Breast epithelium (tissue), 4 donors: ENCODE measurements at places on chromosomes 11 and 22. TPM values are rescaled to one million over a fixed set of nuclear protein-coding genes. Genes with fewer than 3 reads are reported as not detected.

Gene TIMP3
- total RNA-seq, result 269 TPM

Gene LYVE1
- total RNA-seq, result 51.8 TPM

Gene CDC45
- not detected for total RNA-seq

Gene PGA5
- total RNA-seq, result 1.6 TPM

Gene PRDX5
- total RNA-seq, result 262 TPM

DNA sequence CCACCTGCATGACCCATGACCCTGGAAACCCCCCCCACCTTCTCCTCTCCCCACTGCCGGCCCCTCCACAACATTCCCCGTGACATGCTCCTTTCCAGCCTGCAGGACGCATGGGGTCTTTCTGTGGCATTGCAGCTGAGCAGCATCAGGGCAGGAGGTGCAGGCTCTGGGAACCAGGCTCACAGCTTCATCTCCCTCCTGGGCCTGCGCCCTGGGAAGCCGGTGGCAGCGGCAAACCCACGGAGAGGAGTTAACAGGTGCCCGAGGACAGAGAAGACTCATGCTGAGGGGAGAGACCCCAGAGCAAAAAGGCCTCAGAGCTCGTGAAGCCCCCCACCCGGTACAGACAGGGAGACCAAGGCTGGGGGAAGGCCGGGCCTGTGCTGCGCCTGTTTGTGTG is 32.2 kb downstream of the CDKN1C start:
- no peaks in the 10 kb centered on the region for H3K27me3 ChIP-seq
- no peak for DNase-seq
- no peaks in the 10 kb centered on the region for H3K36me3 ChIP-seq

GRCh38 chr11:128902515-128903066 is 11.4 kb downstream of the KCNJ5 start:
- DNase-seq, result no peak
- no peaks in the 10 kb centered on the region for H3K36me3 ChIP-seq

DNA sequence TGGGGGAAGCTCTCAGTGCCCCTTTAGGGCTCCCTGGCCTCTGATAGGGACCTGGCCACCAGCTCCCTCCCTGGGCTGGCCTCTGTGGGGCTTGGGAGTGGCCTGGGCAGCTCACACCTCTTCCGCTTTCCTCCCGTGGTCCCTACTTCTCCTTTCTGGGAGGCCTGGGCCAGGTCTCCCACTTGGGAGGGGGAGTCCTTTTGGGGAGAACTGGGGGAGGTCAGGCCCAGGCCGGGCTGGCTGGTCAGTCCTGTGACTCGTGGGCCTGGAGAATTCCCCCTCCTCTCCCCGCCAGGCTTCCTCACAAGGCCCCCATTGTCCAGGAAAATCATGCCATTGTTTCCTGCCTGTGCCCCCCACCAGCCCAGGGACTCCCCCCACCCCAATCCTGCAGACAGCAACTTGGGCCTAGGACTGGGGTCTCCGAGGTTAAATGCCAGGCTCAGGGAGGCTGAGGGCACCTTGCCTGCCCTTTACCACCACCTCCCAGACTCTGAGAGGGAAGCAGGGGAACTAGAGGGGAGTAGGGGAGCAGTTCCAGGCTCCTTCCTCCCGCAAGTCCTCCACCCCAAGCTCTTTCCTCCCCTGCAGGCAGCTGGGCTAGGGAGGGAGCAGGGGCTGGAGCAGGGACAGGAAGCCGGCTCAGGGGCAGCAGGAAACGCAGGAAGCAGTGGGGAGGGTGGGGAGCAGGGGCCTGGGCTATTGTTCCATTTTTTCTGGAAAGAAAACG is 2.8 kb downstream of the MAP3K11 start:
- H3K4me3 ChIP-seq, result peak overlapping the region; percentile 97
- peaks cover 12% of the 10 kb centered on the region for H3K4me1 ChIP-seq
- H3K27me3 ChIP-seq, result no peaks in the 10 kb centered on the region
- no peak for DNase-seq
- H3K27ac ChIP-seq, result peak overlapping the region; percentile 97
- H3K36me3 ChIP-seq, result no peaks in the 10 kb centered on the region

- H3K4me3 ChIP-seq, result no peak overlapping the region
- no peaks in the 10 kb centered on the region for H3K27me3 ChIP-seq
- H3K4me1 ChIP-seq, result no peaks in the 10 kb centered on the region
- H3K27ac ChIP-seq, result no peak overlapping the region
- H3K36me3 ChIP-seq, result no peaks in the 10 kb centered on the region
Observed at GRCh38 chr11:64659417-64660144, 63.4 kb downstream of the NRXN2 start.

- peak overlapping the region; percentile 79 for H3K27ac ChIP-seq
- no peak overlapping the region for H3K4me3 ChIP-seq
- H3K36me3 ChIP-seq, result peaks cover 5% of the 10 kb centered on the region
- no peak for DNase-seq
Observed at GRCh38 chr11:114256967-114257286, 39.3 kb upstream of the NNMT start.

- DNase-seq, result no peak
- H3K27ac ChIP-seq, result no peak overlapping the region
Observed at GRCh38 chr11:80584661-80585060, 1143.8 kb upstream of the TENM4 start.

GRCh38 chr11:72702577-72703241 is 28.5 kb upstream of the PDE2A start:
- H3K27ac ChIP-seq, result peak overlapping the region; percentile 71
- peak overlapping the region; percentile 28 for H3K4me3 ChIP-seq
- no peaks in the 10 kb centered on the region for H3K4me1 ChIP-seq
- no peak for DNase-seq

- H3K4me1 ChIP-seq, result peaks cover 26% of the 10 kb centered on the region
- no peaks in the 10 kb centered on the region for H3K36me3 ChIP-seq
- no peak for DNase-seq
- H3K4me3 ChIP-seq, result no peak overlapping the region
Observed at GRCh38 chr22:39179401-39179827, 26.9 kb upstream of the CBX7 start.

- H3K4me1 ChIP-seq, result no peaks in the 10 kb centered on the region
- H3K4me3 ChIP-seq, result no peak overlapping the region
- H3K27ac ChIP-seq, result no peak overlapping the region
- H3K27me3 ChIP-seq, result no peaks in the 10 kb centered on the region
Observed at GRCh38 chr22:19825904-19826618, 28.6 kb downstream of the GNB1L start.

DNA sequence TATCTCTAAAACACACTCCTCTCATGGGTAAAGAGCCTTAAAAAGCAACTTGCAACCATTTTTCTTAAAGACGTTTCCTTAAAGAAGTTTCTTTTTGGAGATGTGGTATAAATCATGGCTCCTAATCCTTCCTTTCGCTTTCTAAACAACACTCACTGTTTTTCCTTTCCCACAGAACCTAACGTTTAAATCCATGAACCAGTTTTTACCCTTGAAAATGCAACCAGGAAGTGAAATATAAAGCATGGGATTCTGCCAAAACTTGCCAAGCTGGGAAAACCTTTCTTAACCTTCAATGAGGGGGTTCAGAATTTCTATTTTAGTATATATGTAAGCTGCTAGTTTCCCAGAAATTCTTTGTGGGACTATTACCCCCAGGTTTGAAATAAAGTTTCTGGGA is 8.6 kb downstream of the PLEKHA7 start:
- DNase-seq, result no peak
- H3K36me3 ChIP-seq, result no peaks in the 10 kb centered on the region
- H3K27me3 ChIP-seq, result no peaks in the 10 kb centered on the region
- H3K27ac ChIP-seq, result peak overlapping the region; percentile 40
- H3K4me3 ChIP-seq, result no peak overlapping the region
- H3K4me1 ChIP-seq, result no peaks in the 10 kb centered on the region

DNA sequence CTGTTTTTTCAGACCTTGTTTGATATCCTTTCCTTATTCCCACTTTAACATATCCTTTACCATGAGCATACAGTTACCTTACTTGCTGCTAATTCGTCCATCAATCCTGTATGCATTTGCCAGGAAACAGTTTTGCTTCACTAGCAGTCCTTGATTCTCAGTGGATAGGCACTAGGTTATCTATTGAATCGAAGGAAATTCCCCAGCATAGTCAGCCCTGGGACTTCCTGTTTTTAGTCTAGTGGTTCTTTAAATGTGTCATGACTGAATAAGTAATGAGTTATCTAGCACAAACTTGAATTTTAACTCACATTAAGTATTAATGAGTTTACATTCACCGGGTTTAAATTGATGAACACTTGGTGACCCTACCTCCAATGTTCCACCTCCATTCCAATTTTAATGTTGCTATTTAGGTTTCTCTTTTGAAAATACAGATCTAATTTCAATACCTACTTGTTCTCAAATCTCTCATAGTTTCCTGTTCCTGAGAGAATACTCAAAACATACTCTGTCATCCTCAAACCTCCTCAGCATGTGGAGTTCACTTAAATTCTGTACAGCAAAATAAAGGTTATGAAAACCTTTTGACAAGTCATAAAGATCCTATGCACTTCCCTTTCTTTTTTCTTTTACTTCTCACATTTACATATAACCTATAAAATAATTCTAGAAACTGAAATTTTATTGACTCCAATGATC is 1375.1 kb upstream of the TENM4 start:
- DNase-seq, result no peak
- H3K36me3 ChIP-seq, result no peaks in the 10 kb centered on the region
- H3K4me3 ChIP-seq, result no peak overlapping the region
- no peaks in the 10 kb centered on the region for H3K4me1 ChIP-seq
- no peak overlapping the region for H3K27ac ChIP-seq

GRCh38 chr11:123129920-123130319 is 65.1 kb downstream of the CLMP start:
- H3K27me3 ChIP-seq, result no peaks in the 10 kb centered on the region
- H3K4me1 ChIP-seq, result no peaks in the 10 kb centered on the region
- DNase-seq, result no peak
- H3K27ac ChIP-seq, result peak overlapping the region; percentile 51
- no peak overlapping the region for H3K4me3 ChIP-seq
- no peaks in the 10 kb centered on the region for H3K36me3 ChIP-seq

- no peak overlapping the region for H3K27ac ChIP-seq
- DNase-seq, result no peak
- no peaks in the 10 kb centered on the region for H3K4me1 ChIP-seq
- no peaks in the 10 kb centered on the region for H3K36me3 ChIP-seq
Observed at GRCh38 chr11:61356706-61357105, 5.0 kb downstream of the CYB561A3 start.

GRCh38 chr11:33257160-33257896 is at the start of gene HIPK3:
HIPK3 (plus strand) TSS chr11:33257381.
- no peaks in the 10 kb centered on the region for H3K27me3 ChIP-seq
- H3K36me3 ChIP-seq, result no peaks in the 10 kb centered on the region
- peak within 1 kb of the TSS; percentile 75 for H3K4me3 ChIP-seq
- peak within 1 kb of the TSS; percentile 99 for H3K27ac ChIP-seq
- no peaks in the 10 kb centered on the region for H3K4me1 ChIP-seq

DNA sequence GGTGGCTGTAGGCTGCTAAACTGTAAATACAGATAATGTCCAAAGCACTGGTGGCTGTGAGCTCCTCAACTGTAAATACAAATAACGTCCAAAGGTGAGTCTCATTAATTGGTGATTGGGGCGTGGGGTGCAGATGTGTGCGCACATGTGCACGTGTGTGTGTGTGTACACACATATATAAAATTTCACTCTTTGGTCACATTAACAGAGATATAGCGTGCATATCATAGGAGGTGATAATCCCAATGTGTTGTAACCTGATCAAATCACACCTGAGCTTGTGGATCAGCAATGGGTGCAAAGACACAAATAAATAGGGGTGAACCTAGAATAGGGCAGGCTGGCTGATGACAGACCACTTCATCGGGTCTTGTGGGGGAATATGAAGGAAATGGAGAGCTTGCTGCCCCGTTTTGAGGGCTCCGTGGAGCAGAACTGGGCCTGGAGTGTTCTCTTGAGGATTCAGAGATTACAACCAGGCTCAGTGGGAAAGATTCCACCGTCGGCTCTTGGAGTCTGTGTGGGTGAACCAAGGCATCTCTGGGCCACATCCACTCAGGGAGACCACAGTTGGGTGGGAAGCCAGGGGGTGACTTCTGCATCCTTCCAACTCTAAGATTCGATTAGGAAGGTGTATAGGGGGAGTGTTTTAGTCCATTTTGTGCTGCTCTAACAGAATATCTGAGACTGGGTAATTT is 24.9 kb upstream of the OSBPL5 start:
- no peaks in the 10 kb centered on the region for H3K4me1 ChIP-seq
- DNase-seq, result no peak
- H3K27ac ChIP-seq, result no peak overlapping the region
- H3K27me3 ChIP-seq, result no peaks in the 10 kb centered on the region
- H3K36me3 ChIP-seq, result no peaks in the 10 kb centered on the region

DNA sequence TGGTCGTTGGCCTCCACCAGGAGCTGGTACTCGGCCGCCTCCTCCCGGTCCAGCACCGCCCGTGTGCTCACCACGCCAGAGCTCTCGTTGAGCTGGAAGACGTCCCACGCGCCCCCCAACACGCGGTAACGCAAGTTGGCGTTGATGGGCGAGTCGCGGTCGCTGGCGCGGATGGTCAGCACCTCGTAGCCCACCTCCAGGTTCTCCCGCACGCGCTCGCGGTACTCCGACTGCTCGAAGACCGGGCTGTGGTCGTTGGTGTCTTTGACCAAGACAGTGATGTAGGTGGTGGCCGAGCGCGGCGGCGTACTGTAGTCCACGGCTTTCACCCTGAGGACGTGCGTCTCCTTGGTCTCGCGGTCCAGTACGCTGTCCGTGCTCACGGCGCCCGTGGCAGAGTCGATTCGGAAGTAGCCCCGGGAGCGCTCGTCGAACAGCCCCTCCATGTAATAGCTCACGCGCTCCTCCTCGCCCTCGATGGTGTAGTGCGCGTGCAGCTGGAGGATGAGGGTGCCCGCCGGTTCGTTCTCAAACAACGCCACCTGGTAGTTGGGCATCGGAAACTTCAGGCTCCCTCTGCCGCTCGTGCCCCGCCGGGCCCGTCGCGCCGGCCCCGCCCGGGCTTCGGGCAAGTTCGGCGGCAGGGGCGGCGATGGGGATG is 1.4 kb downstream of the CELSR1 start:
- no peak for DNase-seq
- no peaks in the 10 kb centered on the region for H3K4me1 ChIP-seq
- H3K36me3 ChIP-seq, result no peaks in the 10 kb centered on the region
- H3K27ac ChIP-seq, result peak overlapping the region; percentile 90

DNA sequence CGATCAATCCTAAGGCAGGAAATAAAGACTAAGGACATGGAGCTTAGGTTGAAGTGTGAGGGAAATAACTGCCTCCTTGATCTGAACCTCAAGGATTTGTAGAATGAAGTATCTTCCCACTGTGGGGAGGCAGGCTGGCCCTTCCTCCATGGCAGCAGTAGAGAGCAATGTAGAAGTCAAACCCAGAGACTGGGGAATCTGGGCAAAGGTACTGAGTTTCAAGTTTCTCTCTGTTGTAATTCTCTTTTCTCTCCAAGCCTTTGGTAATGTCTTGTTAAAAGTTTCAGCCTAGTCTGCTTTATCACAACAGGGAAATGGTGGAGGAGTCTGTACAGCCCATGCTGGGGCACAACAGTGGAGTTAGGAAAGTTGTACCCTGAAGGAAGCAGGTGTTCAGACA is 49.5 kb downstream of the ADM start:
- DNase-seq, result no peak
- H3K4me1 ChIP-seq, result no peaks in the 10 kb centered on the region
- H3K36me3 ChIP-seq, result no peaks in the 10 kb centered on the region
- H3K27ac ChIP-seq, result no peak overlapping the region
- no peak overlapping the region for H3K4me3 ChIP-seq

GRCh38 chr22:25407859-25408229 is 156.6 kb upstream of the GRK3 start:
- no peak overlapping the region for H3K4me3 ChIP-seq
- DNase-seq, result no peak
- H3K4me1 ChIP-seq, result peaks cover 4% of the 10 kb centered on the region
- H3K27ac ChIP-seq, result no peak overlapping the region
- no peaks in the 10 kb centered on the region for H3K36me3 ChIP-seq
